Naive thymus-derived CD8-positive, alpha-beta T cell (primary cell): ENCODE measurements at places on chromosomes 1 and 21. TPM values are rescaled to one million over a fixed set of nuclear protein-coding genes. Genes with fewer than 3 reads are reported as not detected.
A peak's percentile ranks its signal among the peaks of the same experiment; 100 is the strongest.

Gene KCNE2
- polyA plus RNA-seq, result 0.67 TPM

Gene HCRTR1
- not detected for polyA plus RNA-seq

Gene LCE1A
- polyA plus RNA-seq, result not detected

Gene UBL4B
- polyA plus RNA-seq, result not detected

Gene PDPN
- polyA plus RNA-seq, result not detected

Gene OR2L8
- 0.43 TPM for polyA plus RNA-seq

Gene RGS18
- not detected for polyA plus RNA-seq

GRCh38 chr1:162709870-162710269 lies 77.6 kb downstream of the DDR2 start:
- H3K4me1 ChIP-seq, result no peaks in the 10 kb centered on the region
- no peak for DNase-seq
- H3K4me3 ChIP-seq, result no peak overlapping the region

GRCh38 chr1:45051005-45051772 lies 39.1 kb downstream of the UROD start:
- no peaks in the 10 kb centered on the region for H3K36me3 ChIP-seq
- no peak for DNase-seq
- peaks cover 4% of the 10 kb centered on the region for H3K4me1 ChIP-seq
- peak overlapping the region; percentile 50 for H3K4me3 ChIP-seq

GRCh38 chr1:1989102-1989542 lies 14.5 kb downstream of the CFAP74 start:
- H3K36me3 ChIP-seq, result no peaks in the 10 kb centered on the region
- no peaks in the 10 kb centered on the region for H3K27me3 ChIP-seq
- no peak for DNase-seq
- H3K27ac ChIP-seq, result no peak overlapping the region
- H3K4me1 ChIP-seq, result no peaks in the 10 kb centered on the region
- H3K4me3 ChIP-seq, result no peak overlapping the region

GRCh38 chr1:5596651-5597050 lies 395.6 kb downstream of the NPHP4 start:
- DNase-seq, result no peak
- H3K36me3 ChIP-seq, result no peaks in the 10 kb centered on the region
- peaks cover 7% of the 10 kb centered on the region for H3K27me3 ChIP-seq
- H3K4me3 ChIP-seq, result no peak overlapping the region

- H3K27me3 ChIP-seq, result no peaks in the 10 kb centered on the region
- H3K36me3 ChIP-seq, result peaks cover 20% of the 10 kb centered on the region
- DNase-seq, result no peak
Observed at GRCh38 chr1:174405219-174405618, 42.5 kb upstream of the GPR52 start.

- H3K4me3 ChIP-seq, result no peak overlapping the region
- no peaks in the 10 kb centered on the region for H3K27me3 ChIP-seq
- DNase-seq, result no peak
Observed at GRCh38 chr21:27513825-27514224, 546.9 kb upstream of the ADAMTS5 start.

- H3K27ac ChIP-seq, result no peak overlapping the region
- no peaks in the 10 kb centered on the region for H3K27me3 ChIP-seq
Observed at GRCh38 chr1:234745844-234746797, 136.1 kb upstream of the IRF2BP2 start.

DNA sequence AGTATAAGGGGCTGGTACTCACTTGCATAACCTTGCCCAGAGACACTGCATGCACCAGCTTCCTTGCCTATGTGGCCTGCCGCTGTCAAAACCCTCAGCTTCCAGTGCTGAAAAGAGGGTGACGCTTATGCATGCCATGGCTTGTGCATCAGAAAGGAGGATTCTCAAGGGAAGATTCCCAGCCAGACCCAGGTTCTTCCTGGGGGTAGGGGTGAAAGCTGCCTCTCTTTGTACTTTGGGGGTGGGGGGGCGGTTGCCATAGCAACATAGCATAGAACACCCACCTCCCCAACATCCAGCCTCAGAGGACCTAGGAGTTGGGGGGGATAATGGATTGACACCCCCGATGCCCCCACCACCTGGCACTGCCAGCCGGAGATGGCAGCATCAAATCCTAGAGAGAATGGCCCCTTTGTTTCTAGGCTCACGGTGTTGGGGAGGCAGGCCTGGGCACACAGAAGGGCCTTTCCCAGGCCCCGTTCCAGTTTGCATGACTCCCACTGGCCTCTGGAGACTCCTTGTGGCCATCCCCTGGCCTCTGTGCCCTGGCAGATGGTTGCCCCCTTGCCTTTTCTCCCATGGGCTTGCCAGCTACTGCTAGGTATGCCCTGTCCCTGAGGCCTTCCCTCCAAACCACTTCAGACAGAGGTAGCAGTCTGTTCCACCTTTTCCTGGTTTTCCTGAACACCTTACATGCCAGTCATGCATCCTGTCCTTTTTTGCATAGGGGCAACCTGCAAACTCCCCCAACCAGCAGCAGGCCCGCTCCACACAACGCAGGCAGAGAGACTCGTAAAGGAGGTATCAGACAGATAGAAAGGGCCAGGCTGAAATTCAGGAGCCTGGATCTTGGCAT lies 44.6 kb downstream of the RHBG start:
- H3K36me3 ChIP-seq, result peaks cover 2% of the 10 kb centered on the region
- peaks cover 34% of the 10 kb centered on the region for H3K27me3 ChIP-seq
- no peaks in the 10 kb centered on the region for H3K4me1 ChIP-seq

GRCh38 chr1:11524465-11525150 lies 45.7 kb downstream of the DISP3 start:
- no peaks in the 10 kb centered on the region for H3K27me3 ChIP-seq
- no peak overlapping the region for H3K27ac ChIP-seq
- H3K4me3 ChIP-seq, result no peak overlapping the region
- H3K36me3 ChIP-seq, result no peaks in the 10 kb centered on the region

DNA sequence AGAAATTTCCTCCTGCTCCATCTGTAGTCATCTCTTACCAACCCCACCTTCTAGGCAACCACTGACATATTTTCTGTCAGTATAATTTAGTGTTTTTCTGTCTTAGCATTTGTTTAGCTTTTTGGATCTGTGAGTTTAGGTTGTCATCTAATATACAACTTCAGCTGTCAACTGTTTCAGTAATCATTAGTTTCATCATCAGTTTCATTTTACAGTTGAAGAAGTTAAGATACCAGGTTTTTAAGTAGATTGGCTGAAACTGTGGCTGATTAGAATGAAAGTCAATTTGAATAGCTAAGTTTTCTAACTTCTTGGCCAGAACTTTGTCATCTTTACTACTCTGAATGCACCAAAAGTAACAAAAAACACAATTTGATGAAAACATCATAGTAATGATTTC lies 1957.3 kb downstream of the NCAM2 start:
- H3K27ac ChIP-seq, result no peak overlapping the region
- no peaks in the 10 kb centered on the region for H3K27me3 ChIP-seq
- DNase-seq, result no peak
- no peaks in the 10 kb centered on the region for H3K36me3 ChIP-seq
- no peak overlapping the region for H3K4me3 ChIP-seq

DNA sequence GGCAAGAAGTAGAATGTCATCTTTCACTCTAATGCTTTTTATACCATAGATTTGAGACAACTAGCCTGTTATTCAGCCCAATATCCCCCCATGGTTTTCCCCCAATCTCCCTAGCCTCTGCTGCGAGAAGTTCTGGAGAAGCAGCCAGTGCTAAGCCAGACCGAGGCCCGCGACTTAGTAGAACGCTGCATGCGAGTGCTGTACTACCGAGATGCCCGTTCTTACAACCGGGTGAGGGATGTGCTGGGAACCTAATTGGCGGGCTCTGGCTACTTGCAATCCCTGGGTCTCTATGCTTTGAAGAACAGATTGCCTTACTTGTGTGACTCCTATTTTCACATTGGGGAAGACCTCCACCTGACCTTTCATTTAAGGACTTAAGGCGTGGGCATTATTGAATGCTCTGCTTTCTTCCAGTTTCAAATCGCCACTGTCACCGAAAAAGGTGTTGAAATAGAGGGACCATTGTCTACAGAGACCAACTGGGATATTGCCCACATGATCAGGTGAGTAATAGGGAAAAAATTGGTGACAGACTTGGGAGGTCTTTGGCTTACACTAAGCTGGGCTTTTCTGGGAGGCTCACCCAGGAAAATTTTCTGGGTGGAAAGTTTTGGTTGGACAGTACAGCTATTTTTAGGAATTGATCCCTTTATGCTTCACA lies 1.9 kb downstream of the PSMB4 start:
- peak overlapping the region; percentile 93 for H3K4me3 ChIP-seq
- no peak for DNase-seq
- H3K27me3 ChIP-seq, result no peaks in the 10 kb centered on the region
- peaks cover 24% of the 10 kb centered on the region for H3K4me1 ChIP-seq

DNA sequence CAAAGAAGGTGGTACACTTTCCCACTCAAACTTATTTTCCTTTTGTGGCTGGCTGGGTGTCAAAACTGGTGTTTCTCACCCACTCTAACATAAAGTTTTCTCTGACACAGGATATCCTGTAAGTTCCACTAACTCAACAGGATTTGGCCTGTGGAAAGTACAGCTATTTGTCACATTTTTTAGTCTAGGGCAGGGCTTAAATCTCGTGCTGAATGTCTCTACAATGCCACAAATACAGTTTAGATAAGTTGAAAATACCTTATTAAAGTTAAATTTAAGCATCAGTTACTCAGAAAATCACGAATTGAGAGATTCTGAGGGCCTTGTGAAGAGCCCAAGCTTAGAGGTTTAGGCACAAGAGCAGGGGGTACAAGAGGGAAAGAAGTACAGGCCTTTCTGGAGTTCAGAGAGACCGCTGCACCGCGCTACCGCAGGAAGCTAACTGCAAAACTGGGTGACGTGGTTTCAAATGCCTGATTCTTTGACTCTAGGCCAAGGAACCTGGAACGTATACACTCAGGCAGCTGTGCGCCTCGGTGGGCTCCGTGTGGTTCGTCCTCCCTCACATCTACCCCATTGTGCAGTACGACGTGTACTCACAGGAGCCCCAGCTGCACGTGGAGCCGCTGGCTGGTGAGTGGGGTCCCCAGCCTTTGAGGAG lies 23.4 kb upstream of the PWP2 start:
- peak overlapping the region; percentile 99 for H3K27ac ChIP-seq
- peak; percentile 77 for DNase-seq
- H3K36me3 ChIP-seq, result peaks cover 4% of the 10 kb centered on the region

DNA sequence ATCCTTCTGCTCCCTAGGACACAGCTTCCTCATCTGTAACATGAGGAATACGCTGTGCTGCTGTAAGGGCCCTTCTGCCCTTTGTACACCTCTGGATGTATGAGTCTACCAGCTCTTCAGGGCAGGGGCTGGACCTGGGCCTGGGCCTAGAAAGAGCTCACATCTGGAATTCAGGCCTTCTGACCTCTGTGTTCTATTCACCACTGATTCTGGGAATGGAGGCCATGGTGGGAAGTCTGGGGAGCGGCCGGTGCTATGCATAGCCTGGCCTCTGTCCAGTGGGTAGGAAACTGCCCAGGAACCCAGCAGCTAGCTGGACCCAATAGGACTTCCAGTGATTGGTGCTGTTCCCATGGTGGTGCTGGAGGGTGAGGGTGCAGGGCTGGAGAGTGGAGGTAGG lies 11.0 kb upstream of the GPR61 start:
- peak overlapping the region; percentile 83 for H3K27ac ChIP-seq
- DNase-seq, result no peak
- peaks cover 26% of the 10 kb centered on the region for H3K4me1 ChIP-seq
- H3K4me3 ChIP-seq, result no peak overlapping the region
- H3K36me3 ChIP-seq, result no peaks in the 10 kb centered on the region

- no peak overlapping the region for H3K27ac ChIP-seq
- H3K4me1 ChIP-seq, result no peaks in the 10 kb centered on the region
- no peaks in the 10 kb centered on the region for H3K27me3 ChIP-seq
- DNase-seq, result no peak
- H3K36me3 ChIP-seq, result peaks cover under 1% of the 10 kb centered on the region
- no peak overlapping the region for H3K4me3 ChIP-seq
Observed at GRCh38 chr1:108551137-108551862, 8.6 kb upstream of the EEIG2 start.

DNA sequence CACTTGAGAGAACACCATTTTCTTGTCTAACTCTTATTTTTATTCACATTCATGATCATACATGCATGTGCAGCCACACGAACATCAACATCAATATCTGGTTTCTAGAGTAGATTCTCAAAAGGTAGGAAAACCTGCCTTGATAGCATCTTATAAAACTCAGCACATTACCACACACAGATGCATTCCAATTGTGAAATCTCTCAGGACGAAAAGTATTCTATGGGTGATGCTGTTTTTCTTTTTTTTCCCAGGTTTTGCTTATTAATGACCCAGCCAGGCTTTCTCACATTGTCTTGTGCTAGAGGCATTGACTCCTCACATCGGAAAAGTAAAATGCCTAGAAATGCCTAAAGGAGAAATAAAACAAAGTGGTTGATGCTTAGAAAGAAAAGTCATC lies 562.8 kb downstream of the KIF26B start:
- DNase-seq, result no peak
- no peak overlapping the region for H3K4me3 ChIP-seq
- H3K27me3 ChIP-seq, result no peaks in the 10 kb centered on the region
- H3K36me3 ChIP-seq, result no peaks in the 10 kb centered on the region

DNA sequence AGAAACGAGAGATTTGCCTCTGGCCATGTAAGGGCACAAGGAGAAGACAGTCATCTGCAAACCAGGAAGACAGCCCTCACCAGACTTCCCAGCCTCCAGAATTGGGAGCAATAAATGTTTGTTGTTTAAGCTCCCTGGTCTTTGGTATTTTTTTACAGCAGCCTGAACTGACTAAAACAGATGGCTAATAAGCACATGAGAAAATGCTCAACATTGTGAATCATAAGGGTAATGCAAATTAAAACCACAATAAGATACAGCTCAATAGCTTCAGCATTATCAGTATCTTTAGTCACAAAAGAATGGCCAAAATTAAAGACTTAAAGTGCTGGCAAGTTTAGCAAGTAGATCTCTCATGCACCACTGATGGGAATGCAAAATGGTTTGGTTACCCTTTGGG lies 11.7 kb downstream of the UBE2G2 start:
- no peak for DNase-seq
- H3K4me3 ChIP-seq, result no peak overlapping the region
- H3K27ac ChIP-seq, result peak overlapping the region; percentile 18

DNA sequence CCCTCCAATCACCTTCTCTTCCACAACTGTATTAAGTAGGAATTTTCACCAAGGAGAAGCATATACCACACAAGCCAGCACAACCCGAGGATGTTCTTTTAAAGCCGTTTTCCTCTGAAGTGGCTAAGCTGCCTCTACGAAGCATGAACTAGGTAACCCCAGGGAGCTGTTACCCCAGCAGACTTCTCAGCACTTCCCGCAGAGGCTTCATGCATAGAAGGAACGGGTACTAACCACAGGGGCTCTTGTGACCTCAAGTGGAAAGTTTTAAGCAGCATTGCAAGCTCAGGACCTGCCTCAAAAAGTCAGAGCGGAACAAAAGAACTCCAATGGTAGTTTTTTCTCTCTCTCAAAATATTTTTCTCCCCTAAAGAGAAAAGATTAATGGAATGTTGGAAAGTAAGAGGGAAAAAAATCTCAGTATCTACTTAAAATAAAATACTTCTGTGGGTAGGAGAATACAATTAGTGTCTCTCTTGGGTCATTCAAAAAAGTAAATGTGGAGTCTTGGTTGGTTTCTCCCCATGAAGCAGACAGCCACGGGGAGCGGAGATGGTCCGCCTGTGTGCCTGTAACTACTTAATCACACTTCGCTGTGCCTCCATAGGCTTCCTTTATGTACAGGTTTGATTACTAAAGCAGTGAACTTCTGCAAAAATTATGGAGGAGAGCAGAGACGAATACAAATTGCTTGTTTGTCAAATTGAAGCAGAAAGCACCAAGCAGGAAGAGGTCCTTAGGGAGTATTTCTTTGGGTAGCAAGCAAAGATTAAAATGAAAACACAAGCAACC lies 40.9 kb downstream of the STX6 start:
- H3K36me3 ChIP-seq, result peaks cover 16% of the 10 kb centered on the region
- H3K4me3 ChIP-seq, result peak overlapping the region; percentile 4
- H3K27me3 ChIP-seq, result no peaks in the 10 kb centered on the region
- H3K4me1 ChIP-seq, result peaks cover 16% of the 10 kb centered on the region
